ENCODE measurements at places on chromosomes 5 and 9. TPM values are rescaled to one million over a fixed set of nuclear protein-coding genes. Genes with fewer than 3 reads are reported as not detected.

GABRA1 gene
- polyA plus RNA-seq = not detected

IL3 gene
- polyA plus RNA-seq = not detected

DMRT3 gene
- polyA plus RNA-seq = not detected

NEURL1B gene
- 11.8 TPM for polyA plus RNA-seq

PCDHA6 gene
- not detected for polyA plus RNA-seq

SMARCA2 gene
- 31.8 TPM for polyA plus RNA-seq

FAM153A gene
- 3.1 TPM for polyA plus RNA-seq

MCC gene
- polyA plus RNA-seq = 8.0 TPM

ARL14EPL gene
- polyA plus RNA-seq = not detected
